ENCODE measurements at places on chromosomes 12 and 14. TPM values are rescaled to one million over a fixed set of nuclear protein-coding genes. Genes with fewer than 3 reads are reported as not detected.

Gene PLXNC1
- total RNA-seq, result 26.8 TPM

Gene RAD52
- total RNA-seq, result 13.2 TPM

Gene PLCZ1
- total RNA-seq, result not detected

Gene GALNT16
- 7.0 TPM for total RNA-seq

DNA sequence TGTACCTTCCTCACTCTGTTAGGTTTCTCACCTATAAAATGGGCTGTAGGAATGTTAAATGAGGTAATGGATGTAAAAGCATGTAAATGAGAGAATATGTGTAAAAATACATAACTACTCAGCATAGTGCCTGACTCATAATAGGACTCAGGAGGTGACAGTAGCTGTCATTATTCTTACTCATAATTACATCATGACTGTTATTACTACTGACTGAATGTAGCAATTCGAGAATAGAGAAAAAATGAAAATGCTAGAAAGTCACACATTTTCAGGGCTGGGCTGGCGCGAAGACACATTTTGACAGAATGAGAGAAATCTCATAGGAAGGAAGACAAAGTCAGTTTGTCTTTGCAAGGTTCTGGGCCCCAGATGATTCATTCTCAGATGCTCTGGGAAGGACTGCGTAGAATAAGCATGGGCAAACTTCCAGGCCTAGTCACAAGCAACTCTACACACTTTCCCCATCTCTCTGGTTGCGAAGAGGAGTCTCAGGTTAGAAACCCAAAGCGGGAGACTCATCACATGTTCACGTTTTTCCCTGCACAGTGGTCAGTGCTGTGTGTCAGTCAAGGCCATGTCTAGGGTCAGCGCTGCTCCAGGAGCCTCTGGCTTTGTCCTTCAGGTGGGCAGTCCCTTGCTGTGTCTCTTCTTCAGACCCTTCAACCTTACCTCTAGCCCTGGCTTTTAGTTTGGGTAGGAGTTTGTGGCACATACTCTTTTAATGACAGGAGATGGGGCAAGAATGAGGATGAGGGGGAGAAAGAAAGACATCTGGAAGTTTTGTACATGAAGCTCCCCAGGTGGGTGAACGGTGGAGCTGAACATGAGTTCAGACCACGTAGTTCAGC is 8.4 kb downstream of the GPRC5A start:
- DNase-seq, result no peak

DNA sequence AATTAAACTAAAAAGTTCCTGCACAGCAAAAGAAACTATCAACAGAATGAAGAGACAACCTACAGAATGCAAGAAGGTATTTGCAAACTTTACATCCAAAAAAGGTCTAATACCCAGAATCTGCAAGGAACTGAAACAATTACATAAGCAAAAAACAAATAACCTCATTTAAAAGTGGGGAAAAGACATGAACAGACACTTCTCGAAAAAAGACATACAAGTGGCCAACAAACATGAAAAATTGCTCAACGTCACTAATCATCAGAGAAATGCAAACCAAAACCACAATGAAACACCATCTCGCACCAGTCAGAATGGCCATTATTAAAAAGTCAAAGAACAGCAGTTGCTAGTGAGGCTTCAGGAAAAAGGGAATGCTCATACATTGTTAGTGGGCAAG is 15.2 kb downstream of the PDE6H start:
- DNase-seq, result no peak

- no peak for DNase-seq
Measured at GRCh38 chr14:38496092-38496491, 240.2 kb upstream of the CLEC14A start.

- no peak for DNase-seq
Measured at GRCh38 chr12:104796475-104796862, 161.6 kb downstream of the SLC41A2 start.

Measured in aorta (tissue), 5 donors.